Mammary microvascular endothelial cell (primary cell): ENCODE measurements at places on chromosomes 7 and 10. TPM values are rescaled to one million over a fixed set of nuclear protein-coding genes. Genes with fewer than 3 reads are reported as not detected.

Gene CDK1
- 84.0 and 89.3 TPM in 2 replicates for total RNA-seq

Gene RBP4
- not detected in 2 replicates for total RNA-seq

Gene FAM25C
- not detected in 2 replicates for total RNA-seq

Gene CUZD1
- 0.89 and 1.5 TPM in 2 replicates for total RNA-seq

Gene LRRD1
- 0.07 TPM in 1 of 2 replicates, not detected in the other for total RNA-seq

Gene CSTF2T
- 17.5 and 19.3 TPM in 2 replicates for total RNA-seq

Gene RADIL
- total RNA-seq: 0.47 and 0.69 TPM in 2 replicates

Gene CAMK1D
- 1.3 and 1.4 TPM in 2 replicates for total RNA-seq

Gene MACC1
- not detected in 2 replicates for total RNA-seq

Gene CFAP70
- 0.05 and 0.13 TPM in 2 replicates for total RNA-seq

Gene OR2A7
- total RNA-seq: not detected in 2 replicates

Gene RBM20
- total RNA-seq: 0.13 and 0.15 TPM in 2 replicates

Gene GRID2IP
- total RNA-seq: not detected in 2 replicates

Gene ARHGEF5
- 0.53 and 0.54 TPM in 2 replicates for total RNA-seq

Gene UCMA
- not detected in 2 replicates for total RNA-seq

Gene RBM17
- total RNA-seq: 35.0 and 41.9 TPM in 2 replicates

Gene SPDYE9
- not detected in 2 replicates for total RNA-seq

Gene GTPBP4
- total RNA-seq: 25.0 and 38.0 TPM in 2 replicates

Gene CYP2C8
- not detected in 2 replicates for total RNA-seq

Gene CYP2C18
- not detected in 2 replicates for total RNA-seq

Gene NACAD
- 0.73 and 1.3 TPM in 2 replicates for total RNA-seq

Gene PPP3CB
- 11.9 and 13.1 TPM in 2 replicates for total RNA-seq
